ENCODE measurements at places on chromosomes 6 and 20. TPM values are rescaled to one million over a fixed set of nuclear protein-coding genes. Genes with fewer than 3 reads are reported as not detected.

GRCh38 chr6:107075951-107076381 lies 39.3 kb downstream of the BEND3 start:
- DNase-seq: peak; percentile 37

- no peak for DNase-seq
Observed at GRCh38 chr20:9457136-9457535, 57.3 kb upstream of the LAMP5 start.

DNA sequence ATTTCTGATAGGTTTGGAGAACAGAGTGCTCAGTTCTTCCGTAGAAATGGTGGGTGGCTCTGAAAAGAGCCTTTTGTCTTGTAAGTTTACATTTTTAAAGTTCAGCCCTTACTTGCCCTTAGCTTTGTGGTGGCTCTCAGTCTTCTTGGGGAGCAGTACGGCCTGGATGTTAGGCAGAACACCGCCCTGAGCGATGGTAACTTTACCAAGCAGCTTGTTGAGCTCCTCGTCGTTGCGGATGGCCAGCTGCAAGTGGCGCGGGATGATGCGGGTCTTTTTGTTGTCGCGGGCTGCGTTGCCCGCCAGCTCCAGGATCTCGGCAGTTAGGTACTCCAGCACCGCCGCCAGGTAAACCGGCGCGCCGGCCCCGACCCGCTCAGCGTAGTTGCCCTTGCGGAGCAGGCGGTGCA lies 19.5 kb downstream of the OR2B2 start:
- no peak for DNase-seq

GRCh38 chr20:61798632-61799031 lies 267.0 kb downstream of the TAF4 start:
- DNase-seq: no peak

NKX2-4 gene
- 1.2 TPM for total RNA-seq

Data from M059J (cell line).